ENCODE measurements at places on chromosomes 11 and 22.

DNA sequence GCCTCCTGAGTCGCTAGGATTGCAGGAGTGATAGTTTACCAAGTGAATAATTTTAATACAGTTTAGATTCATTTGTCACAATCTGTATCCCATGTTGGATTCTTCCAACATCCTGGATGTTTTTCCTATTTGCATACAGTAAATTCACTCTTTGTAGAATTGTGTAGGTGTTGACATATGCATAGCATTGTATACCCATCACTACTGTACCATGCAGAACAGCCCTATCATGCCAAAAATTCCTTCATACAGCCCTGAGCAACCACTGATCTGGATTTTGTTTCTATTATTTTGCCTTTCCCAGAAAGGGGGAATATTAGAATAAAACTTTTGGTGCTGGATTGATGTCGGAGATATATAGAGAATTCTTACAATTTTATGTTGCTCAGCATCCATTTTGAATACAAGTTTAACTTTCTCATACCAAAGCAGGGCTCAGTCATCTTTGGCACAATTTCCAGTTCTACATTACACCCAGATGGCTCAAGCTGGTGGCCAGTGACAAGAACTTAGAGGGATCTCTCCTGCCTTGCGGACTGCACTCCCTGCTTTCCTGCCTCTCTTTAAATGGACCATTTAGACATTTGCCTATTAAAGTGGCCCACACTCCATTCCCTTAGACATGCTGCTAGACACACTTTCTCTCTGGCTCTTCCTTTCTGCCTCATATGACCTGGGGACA is 45.4 kb upstream of the CFAP300 start:
- no peak for DNase-seq

- DNase-seq: no peak
Observed at GRCh38 chr11:61110255-61111049, 8.2 kb downstream of the CD5 start.

GRCh38 chr11:15941206-15941770 is 415.1 kb downstream of the SOX6 start:
- no peak for DNase-seq

- DNase-seq: no peak
Observed at GRCh38 chr11:12218909-12219308, 108.5 kb downstream of the MICAL2 start.

DNA sequence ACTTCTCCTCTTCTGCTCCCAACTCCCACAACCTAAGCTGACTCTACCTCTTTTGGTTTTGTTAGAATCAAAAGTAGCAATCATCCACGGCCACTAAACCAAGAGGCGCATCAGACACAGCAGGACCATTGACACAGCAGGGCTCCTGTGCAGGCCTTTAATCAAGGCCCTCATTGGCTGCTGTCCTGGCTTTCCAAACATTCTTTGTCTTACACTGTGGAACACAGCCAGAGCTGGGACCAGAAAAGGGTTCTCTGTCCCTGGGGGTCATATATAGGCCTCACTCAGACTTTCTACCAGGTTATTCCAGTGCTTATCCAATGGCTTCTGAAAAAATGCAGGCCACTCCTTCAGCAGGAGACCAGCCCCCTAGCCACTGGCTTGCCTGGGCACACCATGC is 212.7 kb upstream of the NTM start:
- DNase-seq: no peak

DNA sequence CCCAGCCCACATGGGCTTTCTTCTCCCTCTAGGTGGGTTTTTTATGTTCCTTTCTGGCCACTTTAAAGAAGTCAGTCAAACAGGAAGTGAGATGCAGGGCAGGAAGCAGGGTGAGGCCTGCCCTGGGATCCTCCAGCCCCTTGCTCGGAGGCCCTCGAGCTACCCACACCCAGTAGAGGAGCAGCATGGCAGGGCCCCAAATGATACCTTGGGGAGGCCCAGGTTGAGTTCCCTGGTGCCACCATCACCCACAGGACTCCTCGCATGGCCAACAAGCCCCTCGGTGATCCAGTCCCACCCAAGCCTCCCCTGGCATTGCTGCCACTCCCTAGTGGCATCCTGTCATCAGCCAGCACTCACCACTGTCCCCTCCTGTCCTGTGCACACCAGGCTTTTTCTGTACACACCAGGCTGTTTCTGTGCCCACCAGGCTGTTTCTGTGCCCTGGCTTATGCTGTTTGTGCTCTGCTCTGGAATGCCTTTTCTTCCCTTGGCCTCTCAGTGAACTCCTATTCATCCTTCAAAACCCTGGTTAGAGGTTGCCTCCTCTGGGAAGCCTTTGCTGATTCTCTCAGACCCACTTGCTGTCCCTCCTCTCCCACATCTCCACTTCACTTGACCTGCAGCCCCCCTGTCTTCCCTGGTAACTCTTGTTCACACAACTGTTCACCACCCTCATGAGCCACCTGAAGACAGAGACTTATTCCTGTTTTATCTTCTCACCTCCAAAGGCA is 3.1 kb upstream of the PTGDR2 start:
- DNase-seq: no peak

DNA sequence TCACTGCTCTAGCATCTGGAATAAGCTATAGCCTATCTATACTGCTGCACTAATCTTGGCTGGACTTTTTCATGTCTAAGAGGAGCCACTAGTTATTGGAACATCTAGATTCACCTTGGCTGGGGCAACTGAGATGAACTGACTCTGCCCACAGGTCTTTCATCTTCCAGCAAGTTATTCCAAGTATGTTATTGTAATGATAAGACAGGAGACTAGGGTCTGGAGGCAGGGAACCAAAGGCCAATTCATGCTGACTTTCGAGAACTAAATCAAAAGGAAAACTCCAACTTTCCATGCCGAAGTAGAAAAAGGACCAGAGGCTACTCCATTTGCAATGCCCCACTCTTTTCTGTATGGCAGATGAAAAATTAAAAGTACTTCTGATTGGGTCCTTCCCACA is 1243.0 kb upstream of the RAG2 start:
- DNase-seq: no peak

DNA sequence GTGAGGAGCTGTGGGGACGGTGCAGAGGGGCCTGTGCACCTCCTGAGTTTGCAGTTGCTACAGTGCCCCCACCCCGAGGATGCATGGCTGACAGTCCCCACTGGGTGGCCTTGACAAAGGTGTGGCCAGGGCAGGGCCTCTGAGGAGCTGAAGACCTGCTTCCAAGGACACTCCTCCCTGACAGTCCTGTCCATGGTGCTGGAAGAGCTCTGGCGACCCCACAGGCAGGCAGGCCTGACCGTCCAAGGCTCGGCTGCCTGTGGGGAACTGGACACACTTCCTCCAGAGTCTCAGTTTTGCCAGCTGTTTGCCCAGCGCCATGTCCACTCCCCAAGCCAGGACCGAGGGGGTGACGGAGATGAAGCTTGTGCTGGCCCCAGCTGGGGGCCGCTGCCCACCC is 32.7 kb downstream of the BRSK2 start:
- DNase-seq: no peak

DNA sequence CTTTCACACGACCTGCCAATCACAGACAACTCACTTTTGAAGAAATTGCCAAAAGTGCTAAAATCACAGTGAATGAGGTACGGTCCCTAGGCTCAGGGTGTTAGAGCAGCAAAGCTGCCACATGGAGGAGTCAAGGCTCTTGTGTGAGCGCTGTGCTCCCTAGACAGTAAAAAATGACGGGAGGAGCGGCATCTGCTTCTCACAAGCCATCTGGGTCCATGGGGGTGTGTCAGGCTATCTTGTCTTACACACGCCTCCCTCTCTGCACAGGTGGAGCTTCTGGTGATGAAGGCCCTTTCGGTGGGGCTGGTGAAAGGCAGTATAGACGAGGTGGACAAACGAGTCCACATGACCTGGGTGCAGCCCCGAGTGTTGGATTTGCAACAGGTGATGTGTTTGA is 14.8 kb downstream of the PSMD13 start:
- no peak for DNase-seq
